Mesenchymal stem cell (in vitro differentiated cells and primary cell): ENCODE measurements at places on chromosomes 16 and 17.

GRCh38 chr16:4103745-4104144 is 12.5 kb downstream of the ADCY9 start:
- no peak for DNase-seq

DNA sequence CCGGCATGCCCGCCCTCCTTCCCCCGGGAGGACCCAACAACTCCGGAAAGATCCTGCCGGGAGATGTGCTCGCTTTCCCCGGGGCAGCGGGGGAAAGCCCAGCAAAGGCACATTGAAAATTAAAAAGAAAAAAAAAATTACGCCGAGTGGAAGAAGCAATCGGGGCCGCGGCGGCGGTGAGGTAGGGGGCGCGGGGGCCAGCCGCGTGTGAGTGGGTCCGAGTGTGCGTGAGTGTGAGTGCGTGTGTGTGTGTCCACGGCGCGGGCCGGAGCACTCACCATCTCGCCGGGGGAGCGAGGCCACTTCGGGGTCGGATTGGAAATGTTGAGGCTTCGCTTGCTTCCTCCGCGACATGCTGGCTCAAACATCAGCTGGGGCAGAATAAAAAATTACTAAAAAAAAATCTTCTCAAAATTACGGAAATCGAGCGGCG is at the start of gene SALL1:
Gene SALL1, minus strand, starts transcription at position 383 of the 433 bp plus-strand sequence. Its CDS starts 29 bp downstream, at position 354.
- DNase-seq: peak; percentile 63

DNA sequence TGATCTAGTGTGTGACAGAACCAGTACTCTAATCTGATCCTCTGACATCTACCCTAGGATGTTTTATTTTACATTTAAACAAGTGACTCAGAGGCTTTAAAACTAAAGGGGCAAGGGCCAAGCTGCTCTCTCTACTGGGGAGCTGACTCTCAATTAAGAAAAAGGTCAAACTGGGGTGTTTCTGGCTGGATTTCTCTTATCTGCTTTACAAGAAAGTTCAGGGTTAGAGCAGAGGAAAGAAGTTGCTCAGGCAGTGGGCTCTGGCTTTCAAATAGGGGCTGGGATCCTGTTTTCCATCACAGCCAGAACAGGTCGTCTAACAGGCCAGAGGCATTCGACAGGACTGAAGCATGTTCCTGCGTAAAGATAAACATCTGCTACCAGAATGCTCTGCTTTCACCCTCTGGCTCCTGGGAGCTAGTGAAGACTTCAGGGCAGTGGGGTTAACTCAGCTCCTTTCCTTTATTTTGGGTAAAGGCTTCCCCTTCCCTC is 8.5 kb downstream of the MMP28 start:
- DNase-seq: peak; percentile 82

DNA sequence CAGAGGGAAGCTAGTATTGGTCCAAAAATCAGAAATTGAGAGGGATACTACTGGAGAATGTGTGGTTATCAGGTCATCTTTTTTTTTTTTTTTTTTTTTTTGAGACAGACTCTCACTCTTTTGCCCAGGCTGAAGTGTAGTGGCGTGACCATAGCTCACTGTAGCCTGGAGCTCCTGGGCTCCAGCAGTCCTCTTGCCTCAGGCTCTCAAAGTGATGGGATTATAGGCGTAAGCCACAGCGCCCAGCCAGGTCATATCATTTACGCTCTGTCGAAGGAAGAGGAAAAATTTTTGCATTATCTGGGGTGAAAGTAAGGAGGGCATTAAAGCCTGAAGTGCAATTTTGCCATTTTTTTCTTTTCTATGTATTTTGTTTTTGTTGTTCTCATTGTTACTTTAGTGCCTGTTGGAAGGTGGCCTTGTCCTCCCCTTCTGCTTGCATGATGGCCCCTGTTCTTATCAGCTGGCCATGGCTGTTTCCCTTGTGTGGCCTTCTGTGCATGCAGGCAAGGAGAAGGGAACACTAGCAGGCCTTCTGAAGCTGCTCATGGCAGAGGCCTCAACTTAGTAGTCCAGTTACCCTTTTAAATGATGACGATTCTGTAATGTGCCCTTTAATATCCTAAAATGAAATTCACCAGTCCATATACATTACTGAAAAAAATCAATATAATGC is 118.3 kb downstream of the SPECC1 start:
- DNase-seq: no peak

GRCh38 chr17:74457146-74457819 is 9.2 kb upstream of the CD300A start:
- DNase-seq: peak; percentile 52
